Left cardiac atrium (tissue), 4 donors: ENCODE measurements at places on chromosomes 3 and 15. TPM values are rescaled to one million over a fixed set of nuclear protein-coding genes. Genes with fewer than 3 reads are reported as not detected.

- DNase-seq = peak; percentile 23
Measured at GRCh38 chr3:113532698-113533533, 561 bp downstream of the SIDT1 start.

DNA sequence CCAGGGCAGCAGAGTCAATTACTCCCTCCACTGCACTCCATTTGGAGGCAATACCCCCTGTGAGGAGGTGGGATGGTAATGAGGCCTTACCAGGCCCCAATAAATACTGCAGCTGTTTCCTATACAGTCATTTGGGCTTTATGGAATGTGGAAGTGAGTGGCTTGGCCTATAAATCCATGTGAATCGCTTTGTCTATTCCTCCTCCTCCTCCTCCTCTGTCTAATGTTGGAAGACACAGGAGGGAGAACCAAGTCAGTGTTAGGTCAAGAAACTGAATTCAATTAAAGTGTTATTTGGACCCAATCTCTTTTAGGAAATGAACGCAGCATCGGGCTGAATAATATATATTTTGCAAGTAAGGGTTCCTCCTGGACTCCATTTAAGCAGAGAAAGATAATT, 17.3 kb upstream of the SRGAP3 start:
- no peak for DNase-seq

DNA sequence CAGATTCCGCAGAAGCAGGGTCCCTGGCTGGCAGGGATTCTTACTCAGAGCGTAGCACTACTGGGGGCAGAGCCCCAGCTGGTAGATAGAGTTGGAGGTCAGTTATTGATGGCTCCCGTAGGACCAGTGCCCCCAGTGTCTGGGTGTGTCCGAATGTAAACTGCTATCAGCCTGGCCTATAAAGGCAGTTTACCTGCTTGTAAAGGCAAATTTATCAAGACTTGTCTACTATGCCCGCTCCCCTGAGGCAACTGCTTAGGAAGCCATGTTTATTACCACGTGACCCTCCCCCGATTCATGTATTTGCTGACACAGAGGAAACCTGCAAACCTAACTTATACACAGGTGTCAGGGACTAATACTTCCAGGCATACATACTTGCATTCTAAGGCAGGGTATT, 607 bp upstream of the PPP1R14D start:
- no peak for DNase-seq

DNA sequence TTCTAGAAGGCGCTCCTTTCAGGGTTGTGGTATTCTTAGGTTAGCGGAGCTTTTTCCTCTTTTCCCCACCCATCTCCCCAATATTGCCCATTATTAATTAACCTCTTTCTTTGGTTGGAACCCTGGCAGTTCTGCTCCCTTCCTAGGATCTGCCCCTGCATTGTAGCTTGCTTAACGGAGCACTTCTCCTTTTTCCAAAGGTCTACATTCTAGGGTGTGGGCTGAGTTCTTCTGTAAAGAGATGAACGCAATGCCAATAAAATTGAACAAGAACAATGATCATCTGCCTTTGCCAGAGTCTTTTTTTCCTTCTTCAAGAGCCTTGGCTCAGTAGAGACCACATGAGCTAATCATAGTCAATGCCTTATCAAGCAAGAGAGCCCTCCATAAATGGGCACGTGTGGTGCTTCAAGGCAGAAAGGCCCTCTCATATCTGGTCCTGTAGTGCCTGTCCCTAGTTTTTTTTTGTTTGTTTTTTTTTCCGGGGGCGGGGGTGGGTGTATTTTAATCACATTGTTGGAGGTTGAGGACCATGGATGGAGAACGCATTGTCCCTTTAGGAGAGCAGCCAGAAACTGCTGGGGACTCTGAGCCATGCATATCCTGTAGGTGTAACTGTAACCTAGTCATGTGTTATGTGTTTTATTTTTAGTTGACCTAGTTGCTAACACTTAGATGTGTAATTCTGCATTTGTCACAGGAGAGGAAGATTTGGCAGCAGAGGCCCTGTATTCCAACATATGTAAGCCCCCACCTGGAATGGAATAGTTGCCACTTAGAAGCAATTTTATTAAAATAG, 64.7 kb upstream of the ACAD9 start:
- peak; percentile 28 for DNase-seq

- no peak for DNase-seq
Measured at GRCh38 chr3:21665444-21666100, 85.4 kb downstream of the ZNF385D start.

DNA sequence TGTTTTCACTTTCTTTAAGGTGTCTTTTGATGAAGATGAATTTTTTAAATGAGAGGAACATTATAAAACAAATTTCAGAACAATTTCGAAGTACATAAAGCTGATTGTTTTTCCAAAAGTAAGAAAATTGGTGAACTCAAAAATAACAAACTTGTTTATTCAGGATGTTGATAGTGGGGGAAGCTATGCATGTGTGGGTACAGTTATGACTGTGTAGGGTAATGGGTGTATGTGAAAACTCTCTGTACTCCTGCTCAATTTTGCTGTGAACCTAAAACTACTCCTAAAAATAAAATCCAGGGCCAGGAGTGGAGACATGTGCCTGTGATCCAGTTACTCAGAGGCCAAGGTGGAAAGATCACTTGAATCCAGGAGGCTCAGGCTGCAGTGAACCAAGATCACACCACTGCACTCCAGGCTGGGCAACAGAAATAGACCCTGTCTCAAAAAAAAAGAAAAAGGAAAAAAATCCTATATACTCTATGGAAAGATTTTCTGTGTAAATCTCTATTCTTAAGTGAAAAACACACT, 37.2 kb downstream of the PIK3CB start:
- DNase-seq = no peak

GRCh38 chr3:141112686-141113297, 61.6 kb downstream of the SPSB4 start:
- DNase-seq = no peak

DNA sequence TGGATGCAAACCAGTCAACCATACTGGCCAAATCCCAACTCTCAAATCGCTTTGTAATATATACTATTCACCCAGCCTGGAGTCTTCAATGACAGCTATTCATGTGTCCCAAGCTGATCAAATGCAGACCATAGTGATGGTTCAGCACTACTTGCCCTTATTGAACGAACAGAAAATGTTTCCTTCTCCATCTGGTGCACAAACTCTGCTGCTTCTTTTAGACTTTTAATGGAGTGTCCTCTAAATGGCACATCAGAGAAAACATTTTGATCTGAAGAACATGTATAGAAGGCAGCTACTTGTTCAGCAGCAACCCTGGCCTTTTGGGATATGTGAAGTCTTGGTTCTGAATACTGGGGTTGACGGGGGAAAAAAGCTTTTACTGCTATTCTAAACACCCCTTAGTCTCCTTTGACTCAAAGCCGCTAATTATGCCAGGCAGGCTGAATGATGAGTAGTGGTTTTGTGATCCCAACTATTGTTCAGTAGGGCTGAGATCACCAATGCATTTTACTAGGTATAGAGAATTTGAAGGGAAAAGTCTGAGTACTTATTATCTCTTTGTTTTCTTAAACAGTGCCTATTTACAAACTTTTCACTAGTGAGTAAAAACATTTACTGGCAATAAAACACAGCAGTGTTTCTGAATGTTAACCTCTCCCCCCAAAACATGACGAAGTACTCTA, 781.2 kb downstream of the ROBO1 start:
- DNase-seq = no peak

DNA sequence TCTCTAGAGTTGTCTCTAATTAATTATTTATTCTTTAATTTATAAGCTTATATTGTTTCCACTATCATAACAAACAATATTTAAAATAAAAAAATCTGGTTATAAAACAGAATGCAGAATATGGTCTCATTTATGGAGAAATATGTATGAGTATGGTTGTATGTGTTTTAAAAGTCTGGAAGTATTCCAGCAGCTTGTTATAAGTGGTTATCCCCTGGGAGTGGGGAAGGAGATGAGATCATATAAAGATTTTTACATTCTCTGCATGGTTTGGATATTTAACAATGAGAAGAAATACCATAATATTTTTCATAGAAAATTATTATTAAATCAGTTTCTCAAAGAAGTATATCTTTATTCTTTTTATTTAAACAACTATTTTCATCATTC, 135.4 kb upstream of the MB21D2 start:
- no peak for DNase-seq

GRCh38 chr3:185430375-185430774, 67.4 kb downstream of the MAP3K13 start:
- no peak for DNase-seq

GRCh38 chr15:33083232-33084081, 111.1 kb downstream of the FMN1 start:
- no peak for DNase-seq

DNA sequence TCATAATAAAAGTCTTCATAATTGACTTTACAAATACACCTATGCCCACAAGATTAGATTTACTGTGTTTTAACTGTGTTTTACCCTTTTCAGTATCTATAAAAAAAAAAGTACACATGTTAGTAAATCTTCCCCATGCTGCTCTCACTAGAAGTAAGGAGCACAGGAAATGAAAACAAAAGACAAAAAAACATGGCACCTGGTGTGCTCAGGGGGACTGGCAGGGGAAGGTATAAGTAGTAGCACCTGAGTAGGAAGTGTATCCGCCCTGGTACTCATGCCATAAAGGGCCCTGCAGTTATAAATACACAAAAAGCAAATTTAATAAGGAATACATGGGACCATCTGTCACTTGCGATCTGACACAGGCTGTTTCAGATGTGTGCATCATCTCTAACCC, 8.9 kb upstream of the ALDH1A2 start:
- no peak for DNase-seq

- no peak for DNase-seq
Measured at GRCh38 chr3:40718209-40718608, 193.4 kb downstream of the ZNF621 start.

- DNase-seq = no peak
Measured at GRCh38 chr15:101431301-101431700, 58.2 kb downstream of the PCSK6 start.

GRCh38 chr3:121436641-121437040, 109.1 kb downstream of the POLQ start:
- no peak for DNase-seq

GRCh38 chr3:182979103-182979673, 1.1 kb downstream of the DCUN1D1 start:
- no peak for DNase-seq

The SYNPR gene
- total RNA-seq = 10.4 TPM

The IFT122 gene
- total RNA-seq = 20.2 TPM

The DPPA2 gene
- not detected for total RNA-seq

The EFHB gene
- total RNA-seq = 0.76 TPM

The EXD1 gene
- not detected for total RNA-seq

The TIMP4 gene
- 54.5 TPM for total RNA-seq

The GOLGA8S gene
- 0.16 TPM for total RNA-seq

The SETD2 gene
- 24.8 TPM for total RNA-seq

The GOLGA6L4 gene
- 1.1 TPM for total RNA-seq

The ZNF501 gene
- 4.0 TPM for total RNA-seq

The STRIT1 gene
- total RNA-seq = not detected
